NCI-H1417 (cell line): ENCODE measurements at places on chromosomes 7 and 10.

- DNase-seq: no peak
Measured at GRCh38 chr10:26543567-26544306, 105.6 kb downstream of the APBB1IP start.

- no peak for DNase-seq
Measured at GRCh38 chr10:86357676-86358075, 8.9 kb downstream of the GRID1 start.

- no peak for DNase-seq
Measured at GRCh38 chr10:33064706-33065105, 106.7 kb upstream of the ITGB1 start.

- no peak for DNase-seq
Measured at GRCh38 chr10:84012831-84013458, 126.4 kb upstream of the GHITM start.

DNA sequence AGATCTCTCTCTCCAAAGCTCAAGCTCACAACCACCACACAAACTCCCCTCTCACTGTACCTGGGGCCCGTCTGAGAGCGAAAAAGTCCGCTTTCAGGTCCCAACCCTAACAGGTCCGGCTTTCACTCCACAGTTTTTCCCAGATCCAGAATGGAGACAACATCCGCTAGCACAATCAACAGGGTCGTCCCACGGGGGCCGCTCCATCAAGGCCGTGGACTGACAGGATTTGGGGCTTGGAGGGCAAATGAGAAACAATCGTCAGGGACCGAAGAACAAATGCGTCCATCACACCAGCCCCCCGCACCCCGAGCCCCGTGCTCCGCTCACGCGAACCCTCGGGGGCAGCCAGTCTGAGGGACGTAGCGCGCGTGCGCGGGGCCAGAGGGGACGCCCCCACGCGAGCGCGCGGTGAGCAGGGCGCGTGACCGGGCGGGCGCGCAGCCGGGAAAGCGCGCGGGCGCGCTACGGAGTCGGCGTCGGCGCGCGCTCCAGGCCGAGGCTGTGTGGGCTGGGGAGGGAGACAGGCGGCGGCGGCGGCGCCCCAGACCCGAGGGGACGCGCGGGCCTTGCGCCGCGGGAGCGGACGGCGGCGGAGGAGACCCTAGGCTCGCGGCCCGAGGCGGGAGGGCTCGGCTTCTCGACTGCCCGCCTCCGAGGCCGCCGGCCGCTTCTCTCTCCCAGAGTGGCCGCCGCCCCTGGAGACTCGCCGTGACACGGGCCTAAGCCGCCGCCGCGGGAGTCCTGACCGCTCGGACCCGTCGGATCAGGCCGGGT is at the start of gene SLK:
TSS of gene SLK (plus strand) at position 470 of the 777 bp plus-strand sequence. CDS start 606 bp downstream, outside the sequence.
- peak; percentile 83 for DNase-seq

DNA sequence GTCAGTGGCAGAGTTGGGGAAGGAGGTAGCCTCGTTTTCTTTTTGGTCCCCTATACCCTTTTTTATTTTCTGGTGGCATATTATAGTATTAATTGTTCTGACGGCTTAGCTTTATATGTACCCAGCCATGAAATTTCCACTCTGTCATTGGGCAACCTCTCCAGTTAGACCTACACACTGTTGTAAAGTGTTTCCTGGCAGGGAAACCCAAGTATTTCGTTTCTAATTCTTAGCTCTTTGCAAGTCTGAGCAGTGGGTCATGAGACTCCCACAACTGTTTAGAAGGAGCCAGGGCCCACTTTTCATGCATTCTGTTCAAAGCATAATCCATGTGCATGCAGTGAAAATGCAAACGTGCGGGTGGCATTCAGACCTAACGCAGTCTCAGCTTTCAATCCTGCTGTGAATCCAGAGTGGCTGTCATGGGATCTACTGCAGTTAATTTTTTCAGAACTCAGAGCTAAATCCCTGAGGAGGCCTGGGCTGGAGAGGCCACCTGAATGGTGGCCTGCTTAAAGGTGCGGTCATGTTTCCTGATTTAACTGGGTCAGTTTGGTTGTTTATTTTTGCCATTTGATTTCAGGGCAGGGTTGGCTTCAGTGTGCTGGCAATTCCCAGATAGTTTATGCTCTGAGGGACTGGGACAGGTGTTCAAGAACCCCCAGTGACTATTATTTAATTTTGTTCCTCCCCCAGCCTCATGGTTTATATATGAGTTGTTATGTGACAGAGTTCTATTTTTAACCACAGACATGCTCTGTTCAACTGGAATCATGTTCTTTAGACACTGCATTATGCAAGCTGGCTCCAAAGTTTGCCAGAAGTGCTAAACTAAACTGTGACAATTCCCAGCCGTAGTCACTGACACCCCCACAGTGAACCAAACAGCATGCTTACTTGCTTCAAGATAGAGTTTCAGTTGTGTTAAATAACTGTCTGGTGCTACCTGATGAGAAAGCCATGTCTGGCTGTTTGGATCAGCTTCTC is 27.4 kb upstream of the SYPL1 start:
- peak; percentile 77 for DNase-seq

- DNase-seq: no peak
Measured at GRCh38 chr7:129262324-129262723, 37.5 kb downstream of the AHCYL2 start.

DNA sequence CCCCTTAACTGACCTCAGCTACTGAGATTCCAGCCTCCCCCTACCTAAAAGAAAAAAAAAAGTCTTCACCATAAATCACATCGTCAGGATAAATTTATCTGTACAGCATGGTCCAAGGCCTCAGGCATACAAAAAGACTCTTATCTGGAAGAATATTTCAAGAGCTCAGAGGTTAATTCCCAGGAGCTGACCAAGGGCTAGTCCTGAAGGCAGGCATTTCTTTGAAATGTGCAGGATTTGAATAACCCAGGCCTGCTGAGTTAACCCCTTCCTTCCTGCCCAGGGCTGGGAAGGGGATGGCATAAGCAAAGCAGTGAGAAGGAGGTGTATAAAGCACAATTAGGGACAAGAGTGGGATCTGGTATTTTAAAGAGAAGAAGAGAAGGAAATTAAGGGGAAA is 111.2 kb downstream of the RNLS start:
- DNase-seq: no peak

DNA sequence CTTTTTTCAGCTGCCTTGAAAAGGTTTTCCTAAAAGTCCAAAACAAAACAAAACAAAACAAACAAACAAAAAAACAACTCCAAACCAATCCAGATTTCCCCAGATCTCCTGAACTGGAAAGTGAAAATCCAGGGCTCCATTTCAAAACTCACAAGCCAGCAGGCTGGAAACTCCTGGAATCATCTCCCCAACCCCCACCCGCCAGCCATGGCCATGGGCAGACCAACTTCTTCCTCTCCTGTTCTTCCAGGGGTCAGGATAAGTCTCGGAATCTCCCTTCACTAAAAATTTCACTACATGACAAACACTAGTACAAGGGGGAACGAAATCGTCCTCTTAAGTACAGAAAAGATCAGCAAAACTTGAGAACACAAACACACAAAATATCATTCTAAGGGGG is 40.4 kb downstream of the GNA12 start:
- DNase-seq: no peak

DNA sequence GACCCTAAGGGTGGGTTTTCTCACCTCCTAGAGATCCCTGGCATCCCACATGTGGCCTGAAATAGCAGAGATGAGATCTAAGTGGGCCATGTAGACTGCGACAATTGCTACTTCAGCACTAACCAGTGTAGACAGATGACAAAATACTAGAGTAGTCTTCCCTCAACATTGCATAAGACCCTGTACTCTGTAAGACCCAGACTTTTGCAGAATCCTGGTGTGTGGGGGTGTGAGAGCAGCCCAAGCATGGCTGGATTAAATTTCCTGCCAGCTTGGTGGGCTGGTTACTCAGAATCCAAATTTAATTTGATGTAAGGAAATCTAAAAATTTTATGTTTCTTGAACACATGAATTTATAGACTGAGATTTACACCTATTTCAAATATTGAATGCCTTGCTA is 88.3 kb downstream of the ZNF365 start:
- DNase-seq: no peak

DNA sequence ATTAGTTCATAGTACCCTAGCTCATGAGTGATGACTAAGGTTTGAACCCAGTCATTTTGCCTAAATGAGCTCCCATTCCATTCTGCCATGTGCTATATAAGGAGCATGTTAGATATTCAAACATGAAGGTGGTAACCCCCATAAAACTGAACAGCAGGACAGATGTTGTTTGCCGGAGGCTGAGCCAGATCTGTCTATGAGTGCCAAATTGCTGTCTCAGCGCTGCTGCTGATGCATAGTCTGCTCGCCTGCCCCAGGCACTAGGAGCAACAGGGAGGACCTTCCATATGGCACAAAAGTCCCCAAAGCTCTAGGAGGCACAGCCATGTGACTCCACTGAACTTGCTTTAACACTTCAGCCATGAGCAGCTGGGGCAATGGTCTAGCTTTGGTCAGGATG is 466.0 kb upstream of the GHITM start:
- DNase-seq: no peak

DNA sequence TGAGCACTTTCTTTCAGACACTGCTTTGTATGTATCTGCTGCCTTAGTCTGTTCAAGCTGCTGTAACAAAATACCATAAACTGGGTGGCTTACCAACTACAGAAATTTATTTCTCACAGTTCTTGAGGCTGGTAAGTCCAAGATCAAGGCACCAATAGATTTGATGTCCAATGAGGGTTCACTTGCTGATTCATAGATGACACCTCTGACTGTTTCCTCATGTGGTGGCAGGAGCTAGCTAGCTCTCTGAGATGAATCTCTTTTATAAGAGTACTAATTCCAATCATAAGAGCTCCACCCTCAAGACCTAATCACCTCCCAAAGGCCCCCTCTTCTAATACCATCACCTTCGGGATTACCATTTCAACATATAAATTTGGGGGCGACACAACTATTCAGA is 76.6 kb upstream of the ADO start:
- DNase-seq: no peak

DNA sequence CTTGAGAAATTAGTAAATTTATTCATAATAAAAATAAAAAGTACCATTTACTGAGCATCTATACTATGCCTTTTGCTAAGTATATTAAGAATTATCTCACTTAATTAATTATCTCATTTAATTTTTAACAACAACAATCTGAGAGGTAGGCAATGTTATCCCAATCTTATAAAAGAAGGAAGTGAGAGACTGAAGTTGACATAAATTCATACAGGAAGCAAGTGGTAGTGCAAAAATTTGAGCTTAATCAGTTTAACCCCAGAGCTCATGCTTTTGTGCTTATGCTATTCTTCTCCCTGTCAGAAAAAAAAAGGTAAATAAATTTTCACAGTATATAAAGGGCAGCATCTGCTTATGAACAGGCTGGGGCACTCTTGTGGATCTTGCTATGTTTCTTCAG is 2.7 kb upstream of the LIPF start:
- DNase-seq: no peak

DNA sequence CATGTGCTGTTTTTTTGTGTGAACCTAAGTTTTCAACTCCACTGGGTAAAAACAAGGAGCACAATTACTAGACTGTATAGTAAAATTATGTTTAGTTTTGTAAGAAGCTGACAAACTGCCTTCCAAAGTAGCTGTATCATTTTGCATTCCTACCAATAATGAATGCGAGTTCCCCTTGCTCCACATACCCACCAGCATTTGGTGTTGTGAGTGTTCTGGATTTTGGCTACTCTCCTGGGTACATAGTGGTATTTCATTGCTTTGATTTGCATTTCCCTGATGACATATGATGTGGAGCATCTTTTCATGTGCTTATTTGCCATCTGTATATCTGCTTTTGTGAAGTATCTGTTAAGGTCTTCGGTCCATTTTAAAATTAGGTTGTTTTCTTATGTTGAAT is 178.2 kb downstream of the HIBADH start:
- no peak for DNase-seq

GRCh38 chr7:108211382-108212201 is 81.4 kb upstream of the LAMB4 start:
- peak; percentile 34 for DNase-seq

GRCh38 chr7:77940647-77941046 is 142.1 kb downstream of the PHTF2 start:
- DNase-seq: peak; percentile 51

- peak; percentile 94 for DNase-seq
Measured at GRCh38 chr7:44235582-44236332, 35.0 kb downstream of the YKT6 start.

- DNase-seq: no peak
Measured at GRCh38 chr10:44419790-44420549, 35.1 kb upstream of the CXCL12 start.

GRCh38 chr10:9766762-9767161 is 1250.9 kb upstream of the CELF2 start:
- DNase-seq: no peak

DNA sequence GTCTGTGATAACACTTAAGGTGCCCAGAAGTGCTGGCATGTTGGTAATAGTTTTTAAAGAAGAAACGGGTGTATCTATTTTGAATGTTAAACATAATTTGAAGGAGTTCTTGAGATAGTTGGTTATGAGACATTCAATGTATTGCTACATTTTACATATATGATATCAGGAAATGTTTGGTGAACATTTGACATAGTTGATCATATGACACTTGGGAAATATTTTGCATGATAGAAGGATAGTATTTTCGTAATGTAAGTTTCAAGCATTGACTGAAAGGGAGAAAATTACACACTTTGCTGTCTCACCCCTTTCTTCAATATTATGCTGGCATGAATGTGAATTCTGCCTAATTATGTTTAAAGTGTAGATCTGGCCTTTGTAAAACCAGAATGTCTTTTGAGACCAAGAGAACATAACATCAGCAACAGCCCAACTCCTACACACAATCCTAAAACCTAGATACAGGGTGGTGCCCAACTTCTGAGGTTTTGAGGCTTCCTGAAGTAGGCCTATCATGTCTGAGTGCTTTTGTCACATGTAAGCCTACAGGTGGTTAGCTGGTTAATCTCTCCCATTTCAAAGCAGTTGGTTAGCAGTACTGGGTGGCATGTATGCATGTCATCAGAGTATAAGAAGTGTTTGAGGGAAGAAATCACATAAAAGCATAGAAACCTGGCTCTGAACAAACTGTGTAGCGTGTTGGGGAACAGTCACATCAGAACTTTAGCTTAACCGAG is 2.1 kb downstream of the ADD3 start:
- peak; percentile 2 for DNase-seq

- DNase-seq: no peak
Measured at GRCh38 chr10:124217031-124217430, 123.6 kb upstream of the CHST15 start.

- DNase-seq: peak; percentile 36
Measured at GRCh38 chr7:8149222-8149621, 112.7 kb downstream of the ICA1 start.

DNA sequence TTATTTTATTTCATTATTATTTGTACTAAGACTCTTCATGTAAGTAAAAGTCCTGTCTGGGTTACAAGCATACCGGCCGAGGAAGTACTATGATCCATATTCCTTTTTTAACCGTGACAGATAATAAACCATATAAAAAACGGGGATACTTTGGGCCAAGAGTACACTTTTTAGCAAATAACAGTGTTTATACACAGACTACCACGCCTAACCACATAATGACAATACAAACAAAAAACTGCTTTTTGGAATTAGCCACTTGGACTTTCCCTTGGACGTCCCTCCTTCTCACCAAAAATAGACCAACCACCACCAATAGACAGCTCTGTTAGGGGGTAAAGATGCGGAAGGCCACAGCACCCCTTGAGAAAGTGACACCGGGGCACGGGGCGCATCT is 800 bp downstream of the MINDY3 start:
- DNase-seq: no peak

- peak; percentile 86 for DNase-seq
Measured at GRCh38 chr7:129160161-129160905, 15.8 kb downstream of the TSPAN33 start.
